ENCODE measurements at places on chromosomes 1 and 21. TPM values are rescaled to one million over a fixed set of nuclear protein-coding genes. Genes with fewer than 3 reads are reported as not detected.

DNA sequence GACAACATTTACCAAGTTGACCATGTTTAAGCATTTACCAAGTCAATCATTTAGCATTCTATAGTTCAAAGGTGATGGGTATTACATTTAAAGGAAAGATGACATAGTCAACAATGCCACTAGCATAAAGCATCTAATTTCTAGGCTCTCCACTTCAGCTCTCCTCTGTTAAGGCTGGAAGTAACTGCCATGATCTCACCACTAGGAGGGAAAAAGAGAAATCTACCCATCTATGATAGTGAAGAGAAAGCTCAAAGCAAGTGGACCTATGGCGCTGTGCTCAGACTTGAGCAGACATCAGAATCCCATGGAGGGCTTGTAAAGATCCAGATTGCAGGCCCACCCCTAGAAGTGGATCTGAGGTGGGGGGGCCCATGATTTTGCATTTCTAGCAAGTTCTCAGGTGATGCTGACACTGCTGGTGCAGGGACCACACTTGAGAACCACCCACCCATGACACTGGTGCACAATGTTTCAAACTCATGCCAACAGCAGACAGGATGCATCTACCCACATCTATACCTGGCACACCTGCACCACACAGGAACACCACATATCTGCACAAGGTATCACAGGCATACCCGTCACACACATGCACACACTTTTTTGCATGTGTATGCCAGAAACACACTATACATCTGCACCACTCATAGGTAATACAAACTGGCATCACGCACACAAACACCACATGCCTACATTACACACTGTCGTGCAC, 392.9 kb upstream of the RUNX1 start:
- H3K4me3 ChIP-seq = no peak overlapping the region
- no peaks in the 10 kb centered on the region for H3K27me3 ChIP-seq
- H3K4me1 ChIP-seq = no peaks in the 10 kb centered on the region
- DNase-seq = no peak

Gene AKT3
- total RNA-seq = 38.0 TPM

DNA sequence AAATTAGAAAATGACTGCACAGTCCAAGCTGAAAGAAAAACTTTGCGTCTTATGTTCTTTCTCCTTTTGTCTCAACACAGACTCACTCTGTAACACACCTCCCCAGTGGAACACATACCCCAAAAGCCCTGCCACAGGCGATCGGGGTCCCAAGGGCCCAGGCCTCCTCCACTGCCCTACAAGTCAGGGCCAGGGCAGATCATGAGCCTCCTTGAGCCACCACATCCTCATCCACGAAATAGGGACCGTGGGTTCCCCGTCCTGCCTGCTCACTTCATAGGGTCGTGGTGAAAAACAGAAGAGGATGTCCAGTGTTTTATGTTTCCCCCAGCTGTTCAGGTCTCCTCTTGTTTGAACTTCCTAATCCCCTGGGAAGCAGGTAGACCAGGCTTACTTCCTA, 116.7 kb downstream of the KCNN3 start:
- H3K36me3 ChIP-seq = no peaks in the 10 kb centered on the region
- H3K4me3 ChIP-seq = no peak overlapping the region
- no peaks in the 10 kb centered on the region for H3K4me1 ChIP-seq
- H3K27ac ChIP-seq = no peak overlapping the region

GRCh38 chr1:169060043-169060722, 46.3 kb upstream of the ATP1B1 start:
- no peak overlapping the region for H3K4me3 ChIP-seq
- H3K36me3 ChIP-seq = no peaks in the 10 kb centered on the region
- no peaks in the 10 kb centered on the region for H3K4me1 ChIP-seq
- no peaks in the 10 kb centered on the region for H3K27me3 ChIP-seq
- no peak overlapping the region for H3K27ac ChIP-seq
- DNase-seq = no peak

DNA sequence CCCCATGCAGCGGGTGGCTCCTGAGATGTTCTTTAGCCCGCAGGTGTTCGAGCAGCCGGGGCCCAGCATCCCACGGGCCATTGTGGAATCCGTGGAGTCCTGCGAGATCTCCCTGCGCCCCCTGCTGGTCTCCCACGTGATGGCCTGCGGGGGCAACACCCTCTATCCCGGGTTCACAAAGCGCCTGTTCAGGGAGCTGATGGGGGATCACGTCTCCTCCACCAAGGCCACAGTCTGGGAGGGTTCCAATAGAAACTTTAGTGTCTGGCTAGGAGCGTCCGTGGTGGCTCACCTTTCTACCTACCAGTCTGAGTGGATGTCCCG, 71.0 kb downstream of the ACTL8 start:
- H3K27ac ChIP-seq = no peak overlapping the region
- H3K27me3 ChIP-seq = no peaks in the 10 kb centered on the region
- peak; percentile 63 for DNase-seq
- H3K36me3 ChIP-seq = no peaks in the 10 kb centered on the region
- H3K4me3 ChIP-seq = no peak overlapping the region

Gene PGBD5
- total RNA-seq = not detected

Gene TMEM200B
- 18.5 TPM for total RNA-seq

DNA sequence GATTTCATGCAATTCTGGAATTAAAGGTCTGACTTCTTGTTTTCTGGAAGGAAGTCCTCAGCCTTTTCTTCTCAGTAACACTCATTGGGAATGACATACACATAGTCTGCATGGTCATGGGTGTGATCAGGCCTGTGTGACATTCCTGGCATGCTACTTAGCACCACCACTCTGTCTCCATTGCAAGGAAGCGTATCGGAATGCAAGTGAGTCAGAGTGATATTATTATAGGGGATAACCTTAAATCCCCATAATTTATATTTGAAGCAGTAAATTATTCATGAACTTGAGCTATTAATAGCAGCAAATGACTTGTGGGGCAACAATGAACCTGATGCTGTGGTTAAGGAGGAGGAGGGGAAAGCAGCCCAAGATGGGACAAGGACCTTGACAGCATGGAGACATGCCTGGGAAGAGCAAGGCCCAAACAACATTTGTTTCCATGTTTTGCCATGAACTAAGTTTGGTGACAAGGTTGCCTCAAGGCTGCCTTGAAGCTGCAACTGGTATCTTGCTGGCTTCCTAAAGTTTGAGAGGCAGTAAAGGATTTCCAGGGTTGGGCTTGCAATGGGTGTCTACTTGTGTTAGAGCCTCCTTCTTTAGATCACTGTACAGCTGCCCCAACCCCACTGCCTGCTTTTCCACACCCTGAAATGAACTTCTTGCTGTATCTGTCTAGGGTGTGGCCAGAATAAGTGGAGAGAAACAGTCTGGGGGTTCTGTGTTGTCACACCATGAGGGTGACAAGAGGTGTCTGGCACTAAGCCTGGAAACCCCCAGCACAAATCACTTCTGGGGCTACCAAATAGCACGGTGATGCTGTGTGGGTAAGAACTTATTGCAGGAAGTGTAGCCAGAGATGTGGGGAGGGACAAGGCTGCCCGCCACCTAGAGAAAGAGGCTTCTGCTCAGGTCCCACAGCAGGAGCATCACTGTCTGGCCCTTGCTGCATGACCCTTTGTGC, 4.6 kb downstream of the MAB21L3 start:
- H3K4me1 ChIP-seq = no peaks in the 10 kb centered on the region
- H3K36me3 ChIP-seq = no peaks in the 10 kb centered on the region
- no peaks in the 10 kb centered on the region for H3K27me3 ChIP-seq
- no peak overlapping the region for H3K4me3 ChIP-seq
- no peak for DNase-seq

Gene HPCAL4
- total RNA-seq = not detected

- no peak overlapping the region for H3K27ac ChIP-seq
- no peaks in the 10 kb centered on the region for H3K4me1 ChIP-seq
- no peaks in the 10 kb centered on the region for H3K27me3 ChIP-seq
These were observed 7.3 kb upstream of the TTC4 start for GRCh38 chr1:54708385-54708784.

Gene DMRTA2
- not detected for total RNA-seq

DNA sequence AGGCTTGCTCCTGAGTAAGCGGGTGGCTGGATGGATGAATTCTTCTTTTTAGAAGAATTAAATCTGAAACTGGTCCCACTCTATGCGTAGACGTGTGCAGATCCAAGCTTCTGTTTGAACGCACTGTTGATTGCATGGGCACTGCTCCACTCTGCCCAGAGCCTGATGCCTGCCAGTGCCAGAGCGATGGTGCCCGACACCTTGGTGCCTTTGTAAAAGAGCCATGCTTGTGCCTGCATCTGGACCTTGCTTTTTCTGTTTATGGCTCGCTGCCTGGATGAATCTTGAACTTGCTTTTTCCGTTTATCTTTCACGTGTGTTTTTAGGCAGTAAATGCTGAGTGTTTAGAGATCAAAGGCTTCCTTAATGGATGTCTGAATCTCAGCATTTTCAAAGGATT, 15.0 kb upstream of the PWP2 start:
- no peak overlapping the region for H3K4me3 ChIP-seq
- no peak for DNase-seq
- no peaks in the 10 kb centered on the region for H3K4me1 ChIP-seq
- H3K36me3 ChIP-seq = peaks cover 78% of the 10 kb centered on the region
- H3K27me3 ChIP-seq = no peaks in the 10 kb centered on the region

GRCh38 chr1:204513117-204513716, 3.0 kb upstream of the MDM4 start:
- no peak overlapping the region for H3K4me3 ChIP-seq
- H3K27ac ChIP-seq = peak overlapping the region; percentile 18
- no peaks in the 10 kb centered on the region for H3K27me3 ChIP-seq
- no peaks in the 10 kb centered on the region for H3K36me3 ChIP-seq
- peaks cover 12% of the 10 kb centered on the region for H3K4me1 ChIP-seq
- no peak for DNase-seq

- no peak overlapping the region for H3K4me3 ChIP-seq
- H3K4me1 ChIP-seq = no peaks in the 10 kb centered on the region
- H3K27me3 ChIP-seq = no peaks in the 10 kb centered on the region
- H3K27ac ChIP-seq = no peak overlapping the region
- no peaks in the 10 kb centered on the region for H3K36me3 ChIP-seq
- no peak for DNase-seq
These were observed 5.7 kb upstream of the PLPP3 start for GRCh38 chr1:56584910-56585528.

DNA sequence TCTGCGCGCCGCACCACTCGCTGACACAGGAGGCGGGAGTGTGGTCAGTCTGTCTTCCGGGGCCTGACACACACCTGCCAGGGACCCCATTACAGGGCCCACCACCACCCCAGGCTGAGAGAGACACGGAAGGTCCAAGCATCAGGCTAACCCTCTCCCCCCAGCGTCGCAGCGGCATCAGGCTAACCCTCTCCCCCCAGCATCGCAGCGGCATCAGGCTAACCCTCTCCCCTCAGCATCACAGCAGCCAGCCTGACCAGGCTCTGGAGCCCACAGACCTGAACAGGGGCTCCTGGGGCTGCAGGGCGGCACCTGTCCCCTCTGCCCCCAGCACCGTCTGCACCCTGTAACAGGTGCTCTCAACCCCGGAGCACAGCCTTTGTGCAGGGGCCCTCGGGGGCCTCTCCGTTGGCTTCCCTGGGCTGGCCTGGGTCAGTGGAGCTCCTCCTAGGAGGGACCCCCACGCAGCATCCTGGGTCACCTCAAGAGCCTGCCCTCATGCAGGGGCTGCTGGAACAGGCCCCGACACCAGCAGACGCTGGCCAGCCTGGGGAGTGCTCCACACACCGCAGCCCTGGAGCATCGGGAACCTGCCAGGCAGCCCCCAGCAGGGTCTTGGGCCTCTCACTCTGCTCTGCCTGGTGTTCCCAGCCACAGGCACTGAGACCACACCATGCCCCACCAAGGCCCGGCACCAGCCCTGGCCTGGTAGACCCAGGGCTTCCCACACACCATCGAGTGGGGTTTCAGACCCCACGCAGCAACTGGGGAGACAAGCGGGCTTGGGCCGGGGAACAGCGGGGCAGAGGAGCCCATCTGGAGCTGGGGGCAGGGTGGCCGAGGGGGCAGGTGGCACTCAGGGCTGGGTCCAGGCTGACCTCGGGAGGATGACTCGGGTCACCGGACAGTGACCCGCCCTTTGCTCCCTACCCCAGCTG, 67.0 kb downstream of the MEGF6 start:
- H3K4me3 ChIP-seq = no peak overlapping the region
- H3K27me3 ChIP-seq = no peaks in the 10 kb centered on the region
- H3K4me1 ChIP-seq = peaks cover 55% of the 10 kb centered on the region
- no peaks in the 10 kb centered on the region for H3K36me3 ChIP-seq
- no peak for DNase-seq
- H3K27ac ChIP-seq = peak overlapping the region; percentile 98

DNA sequence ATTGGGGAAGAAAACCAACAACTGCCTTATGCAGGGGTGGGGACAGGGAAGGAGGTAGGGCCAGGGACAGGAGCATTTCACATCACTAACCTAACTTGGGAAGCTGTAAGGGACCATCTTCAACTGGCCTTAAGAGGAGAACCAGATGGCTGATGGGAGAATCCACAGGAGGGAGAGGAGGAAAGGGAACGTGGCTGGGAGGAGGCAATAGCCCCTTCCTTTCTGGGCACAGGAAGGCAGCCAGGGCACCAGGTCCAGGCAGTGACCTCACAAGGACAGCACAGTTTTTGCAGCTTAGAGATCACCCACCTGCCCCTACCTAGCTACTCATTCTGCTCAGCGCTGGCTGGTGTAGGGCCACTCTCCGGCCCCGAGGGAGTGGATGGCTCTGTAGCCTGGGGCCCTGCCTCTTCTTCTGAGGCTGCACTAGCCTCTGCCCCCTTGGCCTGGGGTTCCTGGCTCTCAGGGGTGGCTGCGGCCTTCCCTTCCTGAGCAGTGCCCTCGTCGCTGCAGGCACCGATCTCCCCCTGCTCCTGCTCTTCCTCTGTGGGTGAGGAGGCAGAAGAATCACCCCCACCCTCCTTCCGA, 1.7 kb downstream of the MARCKSL1 start:
- H3K4me1 ChIP-seq = peaks cover 13% of the 10 kb centered on the region
- peak overlapping the region; percentile 78 for H3K4me3 ChIP-seq
- no peaks in the 10 kb centered on the region for H3K27me3 ChIP-seq
- peaks cover 18% of the 10 kb centered on the region for H3K36me3 ChIP-seq
- no peak for DNase-seq

DNA sequence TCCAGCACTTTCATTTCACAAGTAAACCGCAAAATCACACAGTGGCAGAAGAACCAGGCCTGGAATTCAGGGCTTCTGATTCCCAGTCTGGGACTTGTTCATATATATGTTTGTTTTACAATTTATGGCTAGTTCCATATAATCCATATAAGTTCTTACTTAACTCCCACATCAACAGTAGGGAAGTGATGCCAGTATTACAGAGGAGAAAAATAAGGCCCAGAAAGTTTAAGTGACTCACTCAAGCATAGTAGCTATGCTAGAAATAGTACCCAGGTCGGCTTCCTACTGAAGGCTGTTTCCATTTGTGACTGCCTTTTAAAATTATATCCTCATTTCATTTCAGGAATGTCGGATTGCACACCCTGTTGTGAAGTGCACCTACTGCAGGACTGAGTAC, 1.4 kb downstream of the FAM76A start:
- H3K27me3 ChIP-seq = no peaks in the 10 kb centered on the region

GRCh38 chr1:39084191-39084590, 58.0 kb downstream of the NDUFS5 start:
- no peak overlapping the region for H3K4me3 ChIP-seq
- no peaks in the 10 kb centered on the region for H3K36me3 ChIP-seq
- no peak overlapping the region for H3K27ac ChIP-seq

Gene OR2L3
- total RNA-seq = not detected

Gene RAP1GAP
- 0.64 TPM for total RNA-seq
